ENCODE measurements at places on chromosomes 1 and 21.
A peak's percentile ranks its signal among the peaks of the same experiment; 100 is the strongest.

DNA sequence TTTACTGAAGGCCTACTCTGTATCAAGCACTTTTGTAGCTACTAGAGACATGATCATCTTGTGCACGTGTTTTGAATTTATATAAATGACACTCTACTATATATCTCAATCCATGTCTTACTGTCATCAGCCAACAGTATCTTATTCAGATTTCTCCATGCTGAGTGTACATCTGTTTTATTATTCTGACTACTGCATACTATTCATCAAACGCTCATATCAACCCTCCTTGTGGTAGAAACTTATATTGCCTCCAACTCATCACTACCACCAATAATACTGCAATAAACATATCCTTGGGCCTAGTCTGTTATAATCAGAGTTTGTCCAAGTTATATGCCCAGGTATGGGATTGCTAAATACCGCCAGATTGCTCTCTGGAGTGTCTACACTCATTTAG is 81.6 kb upstream of the IRF2BP2 start:
- no peak for DNase-seq

- DNase-seq = no peak
Measured at GRCh38 chr1:165949335-165950130, 122.1 kb downstream of the UCK2 start.

GRCh38 chr1:87333692-87334347 is 5.1 kb downstream of the LMO4 start:
- DNase-seq = no peak

DNA sequence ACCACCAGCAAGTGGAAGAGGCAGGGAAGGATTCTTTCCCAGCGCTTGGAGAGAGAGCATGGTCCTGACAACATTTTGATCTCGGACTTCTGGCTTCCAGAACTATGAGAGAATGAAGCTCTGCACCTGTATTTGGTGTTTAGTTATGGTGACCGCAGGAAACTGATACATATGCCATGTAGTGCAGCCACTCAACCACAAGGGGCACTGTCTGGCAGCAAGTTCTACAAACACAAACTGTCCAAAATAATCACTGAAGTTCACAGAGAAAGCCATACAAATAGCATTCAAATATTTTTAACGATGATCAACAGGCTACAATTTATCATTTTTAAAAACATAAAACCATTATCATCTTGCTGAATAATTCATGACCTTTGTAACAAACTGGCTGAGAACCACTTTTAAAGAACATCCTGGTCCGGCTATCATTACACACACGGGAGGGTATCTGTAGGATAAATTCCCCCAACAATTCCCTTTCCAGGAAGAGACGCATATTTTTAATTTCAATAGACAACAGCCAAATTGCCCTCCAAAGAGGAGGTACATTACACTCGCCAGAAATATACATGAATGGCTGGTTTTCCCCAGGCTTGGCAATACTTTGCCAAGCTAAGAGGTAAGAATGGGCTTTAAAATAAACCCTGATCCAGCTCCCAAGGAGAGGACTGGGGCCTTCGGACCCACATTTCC is 9.2 kb upstream of the CBR3 start:
- DNase-seq = no peak

DNA sequence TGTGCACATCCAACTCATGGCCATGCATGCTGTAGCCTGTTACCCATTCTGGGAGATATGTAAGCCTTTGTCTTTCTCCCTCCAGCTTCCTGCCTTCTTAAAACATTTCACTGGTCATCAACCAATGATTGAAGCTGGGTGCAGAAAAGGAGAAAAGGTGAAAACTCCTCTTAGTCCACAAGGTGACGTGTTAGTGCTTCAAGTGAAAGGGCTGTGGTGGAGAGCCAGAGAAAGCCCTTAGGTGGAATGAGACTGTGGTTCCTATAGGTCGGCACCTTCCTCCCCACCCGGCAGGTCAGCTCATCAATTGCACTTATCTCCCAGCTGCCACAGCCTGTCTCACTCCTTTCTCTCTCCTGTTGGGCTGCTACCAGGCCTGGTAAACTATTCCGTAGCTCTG is 30.4 kb downstream of the ERG start:
- no peak for DNase-seq

DNA sequence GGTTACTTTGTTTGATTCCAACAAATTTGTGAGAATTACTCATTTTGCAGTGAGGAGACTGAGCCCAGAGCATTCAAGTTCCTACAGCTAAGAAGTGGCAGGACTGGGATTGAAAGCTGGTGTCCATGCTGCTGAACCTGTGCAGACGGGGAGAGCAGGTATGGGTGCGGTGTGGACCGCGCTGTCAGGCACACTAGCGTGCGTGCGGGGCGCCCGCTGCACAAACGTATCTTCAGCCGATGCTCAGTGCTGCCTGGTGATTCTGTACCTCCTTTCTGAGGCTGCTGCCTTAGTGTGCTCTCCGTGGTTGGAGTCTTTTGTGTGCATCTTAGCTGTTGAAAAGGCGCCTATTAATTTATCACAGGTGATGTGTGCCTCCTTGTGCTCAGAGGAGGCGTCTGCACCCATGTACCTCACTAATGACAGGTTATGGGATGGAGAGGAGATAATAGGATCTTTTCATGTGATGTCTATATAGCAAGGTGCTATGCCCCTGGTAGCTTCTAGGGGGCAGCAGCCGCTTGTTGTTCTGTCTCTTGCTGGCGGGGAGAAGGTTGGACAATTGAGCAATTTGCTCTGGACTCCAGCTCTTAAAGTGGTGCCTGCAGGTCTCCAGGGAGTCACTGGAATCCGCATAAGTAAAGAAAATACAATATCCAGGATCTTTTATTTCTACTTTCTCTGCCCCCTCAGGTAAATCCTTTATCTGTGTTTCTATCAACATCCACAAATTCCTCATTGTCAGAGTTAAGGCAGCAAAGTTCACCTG is 32.5 kb downstream of the PEX14 start:
- peak; percentile 40 for DNase-seq

DNA sequence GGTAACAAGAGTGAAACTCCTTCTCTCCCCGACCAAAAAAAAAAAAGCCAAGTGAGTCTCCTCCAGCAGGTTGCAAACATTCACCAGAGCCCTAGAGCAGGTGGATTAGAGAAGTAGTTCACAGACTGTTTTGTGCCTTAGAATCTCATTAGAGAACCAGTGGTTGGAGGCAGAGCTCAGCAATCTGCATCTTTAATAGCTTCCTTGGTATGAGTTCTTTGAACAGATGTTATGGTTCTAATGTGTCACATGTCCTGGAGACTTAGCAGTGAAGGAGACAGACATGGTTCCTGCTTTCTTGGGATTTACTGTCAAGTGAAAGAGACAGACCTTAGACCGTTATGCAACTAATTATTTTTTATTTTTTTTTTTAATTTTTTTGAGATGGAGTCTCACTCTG is 26.8 kb downstream of the SESN2 start:
- no peak for DNase-seq

DNA sequence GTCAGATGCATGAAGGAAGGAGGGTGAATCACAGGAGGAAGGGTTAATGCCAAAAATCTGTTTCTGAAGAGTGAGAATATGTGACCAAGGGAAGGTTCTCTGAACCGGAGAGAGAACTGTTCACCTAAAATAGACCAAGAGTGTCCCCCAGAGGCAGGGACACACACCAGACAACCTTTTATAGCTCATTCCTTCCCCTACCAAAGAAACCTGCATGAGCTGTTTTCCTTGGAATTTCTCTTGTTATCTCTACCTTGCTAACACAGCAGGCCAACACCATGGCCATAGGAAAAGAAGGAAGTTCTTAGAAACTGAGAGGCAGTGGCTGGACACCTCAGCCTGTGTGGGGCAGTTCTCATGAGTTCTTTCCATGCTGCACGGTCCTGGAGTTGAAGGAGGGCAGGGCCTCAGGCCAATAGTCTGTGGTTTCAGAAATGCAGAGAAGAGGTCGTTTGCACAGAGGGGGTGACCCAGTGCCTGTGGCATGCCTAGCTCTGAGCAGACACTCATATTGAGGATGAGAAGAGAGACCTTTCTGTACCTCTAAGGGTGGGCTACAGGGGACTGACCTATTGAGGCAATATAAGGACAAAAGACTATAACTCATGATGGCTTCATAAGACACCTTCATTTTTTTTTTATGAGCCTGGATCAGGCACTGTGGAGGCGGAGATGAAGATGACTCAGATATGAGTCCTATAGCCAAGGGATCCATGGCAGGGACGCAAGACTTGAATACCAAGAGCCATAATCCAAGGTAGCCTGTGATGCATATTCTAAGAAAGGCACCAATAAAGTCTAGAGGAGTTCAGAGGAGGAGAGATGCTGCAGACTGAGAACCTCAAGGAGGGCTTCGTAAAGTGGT is 39.4 kb downstream of the IGFN1 start:
- DNase-seq = no peak

GRCh38 chr21:44380876-44381275 is 27.5 kb downstream of the TRPM2 start:
- no peak for DNase-seq

GRCh38 chr1:47214549-47214948 is 17.5 kb downstream of the TAL1 start:
- no peak for DNase-seq

- no peak for DNase-seq
Measured at GRCh38 chr1:247417831-247418230, 1.9 kb downstream of the NLRP3 start.

DNA sequence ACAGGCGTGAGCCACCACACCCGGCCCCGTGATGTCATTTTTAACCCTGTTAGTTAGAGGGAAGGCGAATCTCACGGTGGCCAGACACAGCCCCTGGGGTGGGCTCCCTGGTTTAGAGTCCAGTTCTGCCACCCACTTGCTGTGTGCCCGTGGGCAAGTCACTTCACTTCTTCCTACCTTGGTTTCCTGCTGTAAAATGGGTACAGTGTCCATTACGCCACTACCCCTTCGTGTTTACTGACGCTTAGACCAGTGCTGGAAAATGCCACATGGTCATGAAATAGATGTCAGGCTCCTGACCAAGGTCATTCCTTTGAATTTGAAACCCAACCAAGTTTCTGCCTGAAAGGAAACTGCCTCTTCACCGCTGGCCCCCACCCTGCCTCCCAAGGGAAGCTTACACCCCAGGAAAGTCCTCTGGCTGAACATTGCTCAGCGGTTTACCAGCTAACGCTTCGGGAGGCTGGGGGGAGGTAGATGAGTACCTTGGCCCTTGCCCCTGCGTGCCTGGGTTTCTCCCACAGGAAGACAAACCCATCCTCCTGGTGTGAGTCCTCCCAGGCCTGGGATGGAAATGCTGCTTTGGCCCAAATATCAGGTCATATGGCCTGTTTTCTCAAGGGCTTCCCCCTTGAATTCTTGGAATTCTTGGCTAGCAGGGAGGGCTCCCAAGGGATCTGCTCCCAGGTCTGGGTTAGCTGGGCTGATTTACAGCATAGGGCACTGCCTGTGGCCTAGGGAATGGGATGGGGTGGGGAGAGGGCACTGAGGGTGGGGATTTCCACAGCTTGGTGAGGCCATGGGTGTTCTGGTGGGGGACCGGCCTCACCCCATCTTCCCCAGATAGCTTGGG is 7.6 kb upstream of the AADACL4 start:
- DNase-seq = no peak

DNA sequence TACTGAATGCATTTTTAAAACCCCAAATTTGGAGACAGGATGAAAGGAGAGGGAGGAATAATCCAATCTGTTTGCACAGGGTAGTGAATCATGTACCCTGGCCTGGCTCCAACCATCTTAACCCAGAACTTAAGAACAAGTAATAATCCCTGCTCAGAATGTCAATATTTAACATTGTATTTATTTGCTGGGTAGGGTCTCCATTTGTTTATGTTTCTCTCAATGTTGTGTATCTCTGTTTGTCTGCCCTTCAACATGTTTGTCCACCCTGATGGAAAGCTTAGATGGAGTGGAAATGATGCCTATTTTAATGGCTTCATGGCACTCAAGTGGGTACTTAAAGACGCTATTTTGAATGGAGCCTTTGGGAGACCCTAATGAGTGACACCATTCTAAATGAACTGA is 54.4 kb upstream of the CDC42BPA start:
- DNase-seq = no peak

DNA sequence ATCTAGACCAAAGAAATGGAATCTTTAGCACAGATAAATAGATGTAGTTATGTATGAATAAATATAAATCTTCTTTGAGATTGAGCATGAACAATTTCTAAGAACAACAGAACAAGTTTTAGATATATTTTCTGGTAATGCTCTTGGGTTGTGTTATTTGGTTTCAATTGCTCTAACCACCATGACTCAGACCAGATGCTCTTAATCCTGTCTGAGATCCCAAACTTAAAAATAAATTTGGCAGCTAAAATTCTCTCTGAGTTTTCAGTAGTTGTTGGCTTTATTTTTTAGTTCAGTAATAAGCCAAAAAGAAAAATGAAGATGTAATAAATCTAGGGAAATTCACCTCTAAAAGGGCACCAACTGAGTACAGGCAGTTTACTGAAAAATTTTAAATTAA is 1693.4 kb downstream of the NCAM2 start:
- no peak for DNase-seq

- no peak for DNase-seq
Measured at GRCh38 chr1:182193908-182194550, 132.5 kb upstream of the ZNF648 start.

- no peak for DNase-seq
Measured at GRCh38 chr1:204420039-204421004, 8.7 kb upstream of the PPP1R15B start.

GRCh38 chr1:174875306-174875705 is 124.4 kb upstream of the CACYBP start:
- DNase-seq = no peak

GRCh38 chr1:161017756-161018630 is 3.0 kb downstream of the F11R start:
- DNase-seq = no peak

GRCh38 chr1:13700521-13701270 is 708 bp downstream of the PRDM2 start:
- peak; percentile 50 for DNase-seq

DNA sequence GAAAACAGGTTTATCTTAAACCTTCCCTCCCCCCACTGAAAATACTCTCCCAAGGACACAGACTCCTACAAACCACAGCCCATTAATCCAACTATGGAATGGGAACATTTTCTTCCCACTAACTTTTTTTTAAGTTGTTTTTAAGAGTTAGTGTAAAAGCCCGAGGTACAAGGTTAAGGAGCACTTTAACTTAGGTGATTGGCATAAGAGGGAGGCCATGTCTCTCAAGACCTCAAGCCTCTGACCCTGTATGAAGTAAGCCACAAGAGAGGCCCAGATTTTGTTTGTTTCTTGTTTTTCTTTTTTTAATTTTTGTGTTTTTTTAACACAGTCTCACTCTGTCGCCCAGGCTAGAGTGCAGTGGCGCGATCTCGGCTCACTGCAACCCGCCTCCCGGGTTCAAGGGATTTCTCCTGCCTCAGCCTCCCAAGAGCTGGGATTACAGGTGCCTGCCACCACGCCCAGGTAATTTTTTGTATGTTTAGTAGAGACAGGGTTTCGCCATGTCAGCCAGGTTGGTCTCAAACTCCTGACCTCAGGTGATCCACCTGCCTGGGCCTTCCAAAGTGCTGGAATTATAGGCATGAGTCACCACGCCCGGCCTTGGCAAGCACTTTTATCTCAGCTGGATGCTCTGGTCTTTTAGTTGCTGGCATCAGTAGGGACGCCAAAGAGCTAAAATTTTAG is 14.4 kb downstream of the ARMH1 start:
- no peak for DNase-seq

GRCh38 chr1:246081856-246082668 is 425.0 kb downstream of the SMYD3 start:
- DNase-seq = no peak

Data from GM12892 (cell line).